Stimulated activated CD4-positive, alpha-beta T cell treated with anti-CD3 and anti-CD28 coated beads, Interleukin-15, amount 100 ng/mL, for 1 hour (primary cell): ENCODE measurements at places on chromosomes 7 and 10.

GRCh38 chr7:29917641-29918040 lies 72.0 kb downstream of the SCRN1 start:
- DNase-seq: no peak

DNA sequence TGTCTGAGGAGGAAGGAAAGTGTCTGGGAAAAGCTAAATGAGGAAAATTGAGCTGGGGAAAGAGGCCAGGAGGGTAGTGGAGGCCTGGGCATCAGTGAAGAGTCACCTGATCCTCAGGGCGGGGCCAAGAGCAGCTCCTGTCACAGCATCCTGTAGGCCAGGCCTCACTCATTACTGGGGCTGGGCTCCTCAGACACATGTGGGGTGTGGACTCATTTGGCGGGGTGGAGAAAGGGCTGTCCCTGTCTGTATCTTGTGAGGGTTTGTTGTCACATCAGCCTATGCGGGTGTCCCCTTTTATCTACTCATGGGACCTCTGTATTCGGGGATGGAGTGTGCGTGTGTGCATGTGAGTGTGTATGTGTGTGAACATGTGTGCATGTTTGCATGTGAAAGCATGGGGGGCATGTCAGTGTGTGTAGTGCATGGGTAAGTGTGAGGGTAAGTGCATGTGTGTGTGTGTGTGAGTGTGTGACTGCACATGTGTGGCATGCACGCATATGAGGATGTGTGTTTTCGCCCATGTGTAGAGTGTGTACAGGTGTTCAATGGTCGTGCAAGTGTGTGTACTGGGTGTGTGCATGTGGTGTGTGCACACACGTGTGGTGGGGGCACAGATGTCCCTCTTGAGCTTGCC lies 67.8 kb downstream of the RAMP3 start:
- no peak for DNase-seq

- no peak for DNase-seq
Observed at GRCh38 chr7:113412410-113412809, 294.1 kb upstream of the SMIM30 start.

DNA sequence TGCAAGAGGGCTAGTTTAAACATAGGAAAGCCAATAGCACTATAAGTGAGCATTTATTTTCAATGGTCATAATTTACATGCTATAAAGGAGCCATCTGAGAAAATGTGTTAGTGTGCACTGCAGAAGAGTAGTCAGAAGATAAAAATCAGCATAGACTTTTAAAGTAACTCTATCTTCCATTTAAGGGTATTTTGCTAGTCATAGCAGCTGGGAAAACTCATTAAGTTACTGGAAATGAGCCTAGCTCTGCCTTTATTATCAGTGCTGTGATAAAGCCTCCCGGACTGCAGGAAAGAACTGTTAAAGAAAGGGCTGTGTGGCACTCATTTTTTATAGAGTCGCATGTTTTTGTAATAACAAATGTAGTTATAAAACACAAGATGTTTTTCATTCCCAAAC lies 825.8 kb upstream of the POM121L12 start:
- no peak for DNase-seq

- DNase-seq: no peak
Observed at GRCh38 chr7:141071260-141071854, 2.5 kb upstream of the TMEM178B start.

DNA sequence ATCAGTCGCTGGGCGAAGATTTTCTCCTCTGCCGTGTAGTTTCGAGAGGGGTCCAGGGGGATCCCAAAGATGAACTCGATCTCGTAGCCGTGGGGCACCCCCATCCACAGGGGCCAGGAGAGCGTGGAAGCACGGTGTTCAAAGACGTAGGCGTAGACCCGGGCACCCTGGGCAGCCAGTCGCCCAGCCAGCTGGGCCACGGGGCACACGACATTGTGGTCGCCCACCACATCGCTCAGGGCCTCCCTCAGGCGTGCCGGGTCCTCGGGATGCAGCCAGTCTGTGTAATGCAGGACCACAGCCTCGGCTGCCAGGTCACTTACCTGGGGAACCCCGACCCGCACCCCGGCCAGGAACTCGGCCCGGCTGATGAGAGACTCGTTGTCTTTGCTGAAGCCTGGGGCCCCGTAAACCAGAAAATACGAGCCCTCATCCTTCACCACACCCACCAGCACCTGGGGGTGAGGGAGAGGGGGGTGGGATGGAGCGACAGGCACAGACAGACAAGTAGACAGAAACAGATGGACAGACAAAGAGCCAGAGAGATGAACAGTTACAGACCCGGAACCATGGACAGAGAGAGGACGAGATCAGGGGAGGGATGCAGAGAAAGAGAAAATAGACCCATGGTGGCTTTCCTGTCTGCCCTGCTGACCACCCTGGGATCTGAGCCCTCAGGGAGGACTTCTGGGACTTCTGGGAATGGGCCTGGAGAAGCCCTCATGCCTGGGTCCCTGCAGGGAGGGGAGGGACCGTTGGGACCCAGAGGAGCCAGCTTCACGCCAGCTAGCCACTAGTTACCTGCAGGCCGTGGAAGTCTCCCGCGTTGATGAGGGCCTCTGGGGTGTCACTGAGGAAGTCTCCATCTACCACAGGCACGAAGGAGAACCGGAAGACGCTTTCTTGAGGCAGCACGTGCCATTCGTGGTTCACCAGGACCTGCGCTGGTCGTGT lies 3.0 kb downstream of the ACHE start:
- DNase-seq: no peak

GRCh38 chr7:35025369-35025870 lies 11.9 kb downstream of the DPY19L1 start:
- DNase-seq: no peak

GRCh38 chr10:106396192-106396591 lies 768.3 kb downstream of the SORCS1 start:
- DNase-seq: no peak

DNA sequence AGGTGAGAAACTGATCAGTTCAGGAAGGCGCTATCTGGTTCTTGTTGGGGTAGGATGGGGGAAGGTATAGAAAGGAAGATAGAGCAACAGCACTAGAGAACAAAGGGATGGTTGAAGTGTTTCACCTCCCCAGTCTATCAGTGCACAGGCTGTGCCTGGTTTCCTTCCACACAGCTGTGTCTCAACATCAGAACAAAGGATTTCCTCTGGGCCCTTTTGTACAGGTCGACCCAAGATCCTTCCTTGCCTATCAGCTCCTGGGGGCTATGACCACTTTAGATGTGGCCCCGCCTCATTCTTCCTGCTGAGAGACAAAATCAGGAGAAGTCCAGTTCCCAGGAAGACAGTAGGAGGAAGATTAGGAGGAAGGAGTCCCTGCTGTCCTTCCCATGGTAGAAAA lies 65.6 kb downstream of the NAMPT start:
- no peak for DNase-seq

- DNase-seq: no peak
Observed at GRCh38 chr10:62842983-62843382, 26.8 kb upstream of the EGR2 start.

DNA sequence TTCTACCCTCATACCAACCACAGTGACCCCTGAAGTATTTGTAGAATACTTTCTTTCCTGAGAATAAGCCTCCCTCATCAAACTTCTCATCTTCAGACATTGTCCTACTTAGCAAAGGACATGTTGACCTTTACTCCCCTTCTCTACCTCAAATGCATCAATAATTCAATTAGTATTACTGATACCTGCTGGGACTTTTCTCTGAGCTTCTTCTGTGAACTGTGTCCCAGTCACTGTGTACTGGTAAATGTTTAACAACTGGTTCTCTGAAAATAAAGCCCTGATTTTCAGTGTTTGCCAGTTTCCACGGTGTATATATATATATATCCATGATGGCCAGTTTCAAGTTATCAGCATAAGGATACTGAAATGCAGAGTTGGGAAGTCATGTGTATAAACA lies 12.2 kb downstream of the PANK1 start:
- DNase-seq: no peak

DNA sequence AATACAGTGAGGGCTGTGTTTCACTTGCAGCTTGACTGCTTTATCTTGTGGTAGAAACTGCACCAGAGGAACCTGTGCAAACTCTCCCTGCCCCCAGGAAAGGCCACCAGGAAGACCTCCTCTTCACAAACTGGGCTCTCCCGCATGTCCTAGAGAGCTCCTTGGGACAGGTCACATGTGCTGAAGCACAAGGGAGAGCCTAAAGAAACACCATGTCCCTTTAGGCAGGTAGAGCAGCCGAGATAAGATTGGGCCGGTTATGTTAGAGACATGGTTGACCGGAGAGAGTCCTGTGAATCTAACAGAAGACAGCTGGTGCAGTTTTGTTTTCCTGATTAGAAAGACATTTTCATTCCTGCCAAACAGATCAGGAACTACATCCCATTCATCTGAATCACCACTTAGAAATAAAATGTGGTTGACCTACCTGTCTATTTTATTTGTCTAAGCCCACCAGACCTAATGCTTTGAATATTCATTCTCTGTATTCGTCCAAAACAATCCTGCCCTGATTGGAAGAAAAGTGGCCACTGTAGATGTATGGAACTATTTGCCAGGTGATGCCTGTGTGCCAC lies 224.1 kb downstream of the GLI3 start:
- DNase-seq: no peak

DNA sequence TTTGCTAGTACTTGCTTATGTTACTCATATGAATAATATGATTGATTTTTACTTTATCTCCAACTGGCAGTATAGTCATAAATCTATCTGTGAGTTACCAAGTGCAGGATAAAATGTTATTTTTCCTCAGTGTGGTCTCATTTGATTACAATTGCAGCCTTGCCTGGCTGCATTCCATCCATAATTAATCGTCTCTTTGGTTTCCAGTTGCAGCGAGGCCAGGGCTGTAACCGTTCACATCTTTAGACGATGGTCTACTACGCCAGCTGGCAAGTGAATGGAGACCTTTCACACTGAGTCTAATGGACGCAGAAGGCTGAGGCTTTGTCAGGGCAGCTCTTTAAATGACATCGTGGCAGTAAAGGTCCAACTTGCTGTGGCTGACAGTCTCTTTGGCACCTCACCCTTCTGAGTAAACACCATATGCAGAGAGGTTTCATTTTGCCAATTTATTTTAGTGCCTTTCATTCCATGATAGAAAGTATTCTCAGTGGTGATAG lies 84.0 kb downstream of the ARL4A start:
- no peak for DNase-seq

DNA sequence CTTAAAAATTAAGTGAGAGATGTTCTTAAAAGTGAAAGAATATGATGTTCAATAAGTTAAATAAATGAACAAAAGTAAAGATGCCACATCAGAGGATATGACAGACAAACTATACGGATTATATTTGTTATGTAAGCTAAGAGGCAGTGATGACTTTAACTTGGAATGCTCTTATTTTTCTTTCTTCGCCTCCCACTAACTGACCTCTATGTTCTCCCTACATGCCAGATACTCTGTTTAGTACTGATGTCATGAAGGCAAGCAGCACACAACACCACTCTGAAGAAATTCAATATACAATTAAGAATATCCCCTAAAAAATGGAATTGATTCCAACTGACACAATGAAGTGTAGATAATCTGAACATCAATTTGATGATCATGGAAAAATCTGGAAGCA lies 223.4 kb downstream of the DOCK4 start:
- no peak for DNase-seq

DNA sequence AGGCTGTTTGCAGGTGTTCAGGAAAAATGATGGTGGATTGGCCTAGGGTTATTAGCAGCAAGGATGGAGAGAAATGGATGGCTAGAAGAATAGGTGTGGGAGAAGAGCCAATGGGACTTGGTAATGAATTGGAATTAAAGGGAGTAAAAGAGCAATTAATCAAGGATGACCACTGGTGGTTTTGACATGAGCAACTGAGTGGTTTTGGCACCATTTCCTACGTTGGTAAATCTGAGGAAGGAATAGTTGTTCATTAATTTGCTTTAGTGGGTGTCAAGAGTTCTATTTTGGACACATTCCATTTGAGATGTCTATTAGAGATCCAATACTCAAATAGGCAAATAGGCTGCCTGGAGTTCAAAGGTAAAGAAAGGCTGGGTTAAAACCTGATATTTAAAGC lies 38.2 kb upstream of the NRBF2 start:
- DNase-seq: no peak

GRCh38 chr10:34177445-34177844 lies 637.7 kb downstream of the PARD3 start:
- DNase-seq: no peak

DNA sequence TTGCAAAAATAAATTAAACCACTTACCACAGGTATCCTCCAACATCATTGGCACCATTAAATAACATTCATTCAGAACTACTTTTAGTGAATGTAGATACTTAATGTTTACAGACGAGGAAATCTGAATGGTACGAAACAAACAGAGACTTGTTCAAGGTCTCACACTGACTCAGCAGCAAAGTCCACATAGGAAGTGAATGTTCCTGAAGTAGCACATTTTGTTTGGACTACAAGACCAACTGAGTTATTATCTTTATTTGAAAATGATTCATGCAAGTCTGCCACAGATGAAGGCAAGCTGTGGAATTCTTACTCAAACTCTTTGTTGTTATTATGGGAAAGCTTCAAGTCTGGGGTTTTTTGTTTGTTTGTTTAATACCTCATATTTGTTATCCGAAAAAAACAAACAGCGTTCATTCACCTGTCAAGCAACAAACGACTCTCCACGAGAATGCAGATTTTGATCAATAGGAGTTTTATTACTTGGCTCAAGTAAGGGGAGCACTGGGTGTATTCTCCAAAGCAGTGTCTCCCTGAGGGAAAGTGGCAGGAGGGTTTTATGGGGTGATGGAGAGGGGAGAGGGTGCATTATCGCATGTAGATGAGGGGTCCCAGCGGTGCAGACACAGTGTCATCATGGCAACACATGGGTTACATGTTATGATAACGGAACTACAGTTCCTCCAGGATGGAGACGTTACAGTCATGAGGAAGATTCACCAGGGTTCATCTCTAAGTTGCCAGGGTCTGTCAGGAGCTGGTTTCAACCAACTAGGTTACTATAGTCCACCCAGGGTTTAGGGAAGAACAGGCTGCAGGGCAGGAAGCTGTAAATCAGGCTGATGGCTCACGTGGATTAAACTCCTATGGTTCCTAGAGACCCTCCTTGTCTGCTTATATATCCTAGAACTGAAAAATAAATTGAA lies 147.7 kb upstream of the AKR1E2 start:
- no peak for DNase-seq

DNA sequence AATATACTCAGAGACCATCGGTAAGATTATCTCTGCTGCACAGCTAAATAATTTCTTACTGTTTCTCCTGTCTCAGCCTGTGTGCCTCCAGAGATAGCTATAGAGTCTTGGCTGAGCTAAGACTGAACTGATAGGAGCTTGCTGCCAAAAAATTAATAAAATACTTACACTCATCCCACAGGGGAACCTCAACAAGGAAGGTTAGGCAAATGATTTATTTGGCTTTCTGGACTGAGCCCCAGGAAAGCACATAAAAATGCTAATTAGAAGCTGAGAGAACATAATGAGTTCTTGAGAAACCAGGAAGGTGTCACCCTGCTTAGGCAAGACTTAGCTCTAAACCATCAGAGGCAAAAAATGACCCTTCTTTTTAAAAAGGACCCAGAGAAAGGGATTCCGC lies 534.5 kb downstream of the TNS3 start:
- no peak for DNase-seq

DNA sequence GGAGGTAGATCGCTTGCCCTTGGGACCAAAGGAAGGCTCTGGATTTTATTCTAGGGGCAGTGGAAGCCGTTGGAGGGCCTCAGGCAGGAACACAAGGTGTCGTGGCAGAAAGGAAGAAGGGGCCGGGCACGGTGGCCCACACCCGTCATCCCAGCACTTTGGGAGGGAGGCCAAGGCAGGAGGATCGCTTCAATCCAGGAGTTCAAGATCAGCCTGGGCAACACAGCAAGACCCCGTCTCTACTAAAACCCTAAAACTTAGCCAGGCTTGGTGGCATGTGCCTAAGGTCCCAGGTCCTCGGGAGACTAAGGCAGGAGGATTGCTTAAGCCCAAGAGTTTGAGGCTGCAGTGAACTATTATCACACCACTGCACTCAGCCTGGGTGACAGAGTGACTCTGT lies 5.2 kb upstream of the PDGFA start:
- no peak for DNase-seq

GRCh38 chr7:37666026-37666799 lies 17.4 kb upstream of the GPR141 start:
- no peak for DNase-seq
